ENCODE measurements at places on chromosomes 6 and 20.

DNA sequence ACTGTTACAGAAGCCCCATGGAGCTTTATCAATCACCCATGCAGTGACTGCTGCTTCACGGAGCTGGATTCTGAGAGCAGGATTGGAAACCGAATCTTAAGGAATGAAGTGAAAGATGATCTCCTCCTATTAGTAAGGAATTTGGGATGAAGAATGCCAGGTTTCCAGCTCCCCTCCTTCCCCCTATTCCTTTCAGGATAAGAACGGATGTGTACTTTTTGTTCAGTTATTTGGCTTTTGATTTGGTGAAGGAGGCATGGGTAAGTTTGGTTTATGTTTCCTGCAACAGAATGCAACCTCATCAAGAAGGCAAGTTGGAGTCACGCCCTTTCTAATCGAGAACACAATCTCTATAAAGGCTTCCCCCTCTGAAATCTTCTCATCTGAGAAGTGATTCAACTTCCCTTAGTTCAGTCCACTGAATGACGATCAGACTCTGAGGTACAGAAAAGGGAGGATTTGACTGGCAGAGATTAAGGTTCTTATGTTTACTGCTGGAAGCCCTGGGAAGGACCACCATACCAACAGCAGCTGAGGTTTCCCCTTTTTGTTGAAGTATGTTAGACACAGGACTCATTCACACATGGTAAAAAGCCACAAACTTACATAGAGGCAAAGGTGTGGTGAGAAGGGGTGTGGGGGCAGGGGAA lies 5.5 kb downstream of the ELMO2 start:
- DNase-seq: peak; percentile 22

- no peak for DNase-seq
Measured at GRCh38 chr6:24922170-24922569, 13.6 kb downstream of the RIPOR2 start.

GRCh38 chr6:128406453-128406852 lies 113.9 kb downstream of the PTPRK start:
- no peak for DNase-seq

DNA sequence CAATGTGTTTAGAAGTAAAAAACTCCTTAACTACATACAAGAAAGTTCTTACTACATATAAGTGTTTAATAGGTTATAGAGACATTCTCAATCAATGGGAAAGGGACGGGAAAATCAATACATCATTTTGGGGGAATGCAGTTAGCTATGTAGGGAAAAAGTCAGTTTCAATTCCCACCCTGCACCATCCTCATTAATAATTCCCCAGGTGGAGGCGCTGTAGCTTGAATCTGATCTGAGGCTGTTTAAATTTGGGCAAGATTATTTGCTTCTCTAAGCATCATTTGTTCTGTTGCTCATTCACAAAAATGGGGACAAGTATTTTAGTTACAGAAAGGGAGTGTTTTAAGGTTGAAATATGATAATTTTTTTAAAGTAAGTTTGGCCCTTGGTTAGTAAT lies 19.1 kb downstream of the OLIG3 start:
- DNase-seq: no peak

DNA sequence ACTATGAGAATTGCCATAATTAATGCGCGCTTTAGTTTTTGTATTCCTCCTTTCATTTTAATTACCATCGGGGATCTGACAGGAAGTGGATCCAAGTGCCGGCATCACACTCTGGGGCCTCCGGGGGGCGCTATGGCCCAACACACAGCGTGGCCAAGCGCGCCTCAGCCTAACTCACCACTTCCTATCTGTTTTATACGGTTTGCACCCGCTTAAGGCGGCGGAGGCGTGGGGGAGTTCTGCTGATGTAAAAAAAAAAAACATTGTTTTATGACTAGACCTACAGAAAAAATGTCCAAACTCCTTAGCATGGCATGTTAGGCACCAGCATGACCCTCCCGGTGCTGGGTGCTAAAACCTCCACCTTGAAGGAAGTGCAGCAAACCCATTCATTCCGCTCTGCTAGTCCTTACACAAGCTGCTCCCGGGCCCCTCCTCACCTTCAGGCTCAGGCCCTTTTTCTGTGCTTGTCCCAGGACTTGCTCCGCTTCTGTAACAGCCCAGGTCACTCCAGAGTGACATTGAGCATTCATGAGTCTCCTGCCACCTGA lies 4.5 kb upstream of the EBF4 start:
- peak; percentile 18 for DNase-seq

- no peak for DNase-seq
Measured at GRCh38 chr20:37349517-37350491, 3.9 kb downstream of the SRC start.

GRCh38 chr6:74936886-74937285 lies 269.0 kb downstream of the COL12A1 start:
- DNase-seq: peak; percentile 59

GRCh38 chr20:47357296-47358038 lies 968 bp upstream of the ZMYND8 start:
- DNase-seq: peak; percentile 56
